Lower leg skin (tissue), 4 donors: ENCODE measurements at places on chromosomes 6 and 20.
A peak's percentile ranks its signal among the peaks of the same experiment; 100 is the strongest.

DNA sequence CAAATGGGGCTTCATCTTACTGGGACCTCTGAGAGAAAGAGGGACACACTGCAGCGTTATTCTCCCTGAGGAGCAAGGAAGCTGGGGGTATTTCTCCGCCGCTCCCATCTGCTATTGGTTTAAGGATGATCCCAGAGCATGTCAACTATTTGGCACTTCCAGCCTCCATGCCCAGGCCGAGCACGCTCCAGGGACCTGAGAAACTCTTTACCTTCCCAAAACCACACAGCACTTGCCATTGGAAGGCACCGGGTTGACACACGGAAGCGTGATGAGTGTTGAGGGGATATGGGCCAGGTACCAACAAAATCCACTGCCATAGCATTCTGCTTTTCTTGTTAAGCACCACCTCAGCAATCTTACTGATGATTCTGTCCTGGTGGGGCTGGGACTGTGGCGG, 92.4 kb upstream of the SLC24A3 start:
- no peak for DNase-seq

DNA sequence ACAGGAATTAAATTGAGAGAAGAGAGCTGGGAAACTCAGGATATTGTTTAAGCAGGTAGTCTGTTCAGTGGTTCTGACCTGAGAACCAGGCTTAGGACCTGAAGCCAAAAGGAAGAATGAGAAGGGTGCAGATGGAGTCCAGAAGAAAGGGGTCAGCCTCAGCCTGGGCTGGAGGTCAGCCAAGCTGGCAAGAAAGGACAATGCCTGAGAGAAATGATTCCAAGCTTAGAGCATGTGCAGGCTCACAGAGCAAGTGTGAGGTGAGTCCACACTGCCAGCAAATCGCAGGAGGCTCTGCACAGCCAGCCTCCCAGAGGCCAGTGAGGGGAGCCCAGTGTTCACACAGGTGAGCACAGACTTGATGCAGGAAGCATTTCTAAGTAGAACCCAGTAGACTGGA, 47.3 kb downstream of the DAAM2 start:
- no peak for DNase-seq

DNA sequence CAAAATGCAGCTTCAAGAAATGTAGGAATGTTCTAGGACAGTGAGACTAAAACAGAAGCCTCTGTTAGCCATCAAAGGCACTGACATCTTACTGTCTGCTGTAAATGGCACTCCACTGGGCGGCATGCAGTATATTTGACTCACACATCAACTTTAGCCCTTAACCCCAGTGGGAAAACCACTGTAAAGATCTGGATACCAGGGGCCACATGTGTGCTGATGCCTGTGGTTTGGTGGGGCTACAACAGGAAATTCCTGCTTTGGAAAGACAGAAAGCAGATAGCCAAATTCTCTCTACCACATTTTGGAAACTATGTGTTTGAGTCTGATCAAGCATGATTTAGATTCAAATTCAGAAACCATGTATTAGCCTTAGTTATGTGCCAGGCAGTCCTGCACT, 4.3 kb downstream of the PFDN4 start:
- no peak for DNase-seq

- no peak for DNase-seq
These were observed 95.2 kb upstream of the CCDC167 start for GRCh38 chr6:37594895-37595294.

- DNase-seq: no peak
These were observed 6.0 kb downstream of the SMPD2 start for GRCh38 chr6:109446541-109446940.

DNA sequence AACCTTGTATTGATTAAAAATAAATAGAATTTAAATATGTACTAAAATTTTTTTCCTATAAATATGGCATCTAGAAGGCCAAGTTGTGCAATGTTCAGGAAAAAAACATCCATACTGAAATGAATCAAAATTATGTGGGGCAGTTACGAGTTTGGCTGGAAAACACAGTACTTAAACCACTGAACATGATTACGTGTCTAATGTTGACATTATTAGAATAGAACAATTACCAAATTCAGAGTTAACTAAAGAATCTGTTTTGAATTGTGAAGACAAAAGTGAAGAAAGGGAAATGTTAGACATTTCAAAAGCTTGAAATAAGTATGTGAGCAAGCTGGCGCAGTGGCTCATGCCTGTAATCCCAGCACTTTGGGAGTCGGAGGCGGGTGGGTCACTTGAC, 57.2 kb downstream of the KLHL31 start:
- no peak for DNase-seq

DNA sequence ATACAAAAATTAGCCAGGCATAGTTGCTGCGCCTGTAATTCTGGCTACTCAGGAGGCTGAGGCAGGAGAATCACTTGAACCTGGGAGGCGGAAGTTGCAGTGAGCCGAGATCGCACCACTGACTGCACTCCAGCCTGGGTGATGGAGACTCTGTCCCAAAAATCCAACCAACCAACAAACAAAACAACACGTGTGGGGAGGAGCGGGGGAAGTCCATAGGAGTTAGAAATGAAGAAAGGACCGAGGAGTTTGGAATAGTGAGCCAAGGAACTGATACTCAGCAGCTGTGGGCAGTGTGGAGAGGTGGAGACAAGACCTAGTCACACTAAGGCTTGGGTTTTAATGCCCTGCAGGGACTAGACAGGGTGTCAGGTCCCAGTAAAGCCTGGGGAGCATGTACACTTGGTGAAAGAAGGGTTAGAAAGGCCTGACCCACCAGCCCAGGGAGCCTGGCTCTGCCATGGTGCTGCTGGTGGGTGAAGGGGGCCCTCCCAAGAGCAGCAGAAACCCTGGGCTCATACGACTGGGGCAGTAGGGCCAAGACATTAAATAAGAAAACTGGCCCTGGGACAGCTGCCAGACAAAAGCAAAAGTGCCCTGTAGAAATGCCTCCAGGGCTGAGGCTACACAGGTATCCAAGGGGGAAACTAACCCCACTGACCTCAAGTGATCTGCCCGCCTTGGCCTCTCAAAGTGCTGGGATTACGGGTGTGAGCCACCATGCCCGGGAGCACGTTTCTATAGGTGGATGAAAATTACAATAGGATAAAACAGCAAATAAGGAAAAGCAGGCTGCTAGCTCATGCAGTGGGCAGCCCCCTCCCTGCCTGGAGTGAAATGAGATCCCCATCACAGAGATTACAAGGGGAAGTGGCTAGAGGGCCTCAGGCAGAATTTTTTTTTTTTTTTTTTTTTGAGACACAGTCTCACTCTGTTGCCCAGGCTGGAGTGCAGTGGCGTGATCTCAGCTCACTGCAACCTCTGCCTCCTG, 58.0 kb downstream of the MYH7B start:
- peak; percentile 62 for DNase-seq
